ENCODE measurements at places on chromosomes 7 and 10. TPM values are rescaled to one million over a fixed set of nuclear protein-coding genes. Genes with fewer than 3 reads are reported as not detected.

Gene TMEM178B
- under 0.01 TPM for total RNA-seq

Gene CHCHD2
- 440 TPM for total RNA-seq

Gene HMX3
- 0.13 TPM for total RNA-seq

GRCh38 chr10:124568339-124568738 lies 106.7 kb downstream of the LHPP start:
- DNase-seq, result no peak

- DNase-seq, result no peak
These were observed 545.2 kb downstream of the SORCS1 start for GRCh38 chr10:106619346-106619745.

GRCh38 chr10:89648074-89648473 lies 3.0 kb upstream of the PANK1 start:
- DNase-seq, result no peak

All from bronchial epithelial cell (primary cell).